ENCODE measurements at places on chromosomes 2 and 18.

GRCh38 chr18:34767601-34768027 lies 57.5 kb downstream of the DTNA start:
- DNase-seq: no peak

GRCh38 chr2:86135653-86136052 lies 29.6 kb downstream of the PTCD3 start:
- DNase-seq: no peak

DNA sequence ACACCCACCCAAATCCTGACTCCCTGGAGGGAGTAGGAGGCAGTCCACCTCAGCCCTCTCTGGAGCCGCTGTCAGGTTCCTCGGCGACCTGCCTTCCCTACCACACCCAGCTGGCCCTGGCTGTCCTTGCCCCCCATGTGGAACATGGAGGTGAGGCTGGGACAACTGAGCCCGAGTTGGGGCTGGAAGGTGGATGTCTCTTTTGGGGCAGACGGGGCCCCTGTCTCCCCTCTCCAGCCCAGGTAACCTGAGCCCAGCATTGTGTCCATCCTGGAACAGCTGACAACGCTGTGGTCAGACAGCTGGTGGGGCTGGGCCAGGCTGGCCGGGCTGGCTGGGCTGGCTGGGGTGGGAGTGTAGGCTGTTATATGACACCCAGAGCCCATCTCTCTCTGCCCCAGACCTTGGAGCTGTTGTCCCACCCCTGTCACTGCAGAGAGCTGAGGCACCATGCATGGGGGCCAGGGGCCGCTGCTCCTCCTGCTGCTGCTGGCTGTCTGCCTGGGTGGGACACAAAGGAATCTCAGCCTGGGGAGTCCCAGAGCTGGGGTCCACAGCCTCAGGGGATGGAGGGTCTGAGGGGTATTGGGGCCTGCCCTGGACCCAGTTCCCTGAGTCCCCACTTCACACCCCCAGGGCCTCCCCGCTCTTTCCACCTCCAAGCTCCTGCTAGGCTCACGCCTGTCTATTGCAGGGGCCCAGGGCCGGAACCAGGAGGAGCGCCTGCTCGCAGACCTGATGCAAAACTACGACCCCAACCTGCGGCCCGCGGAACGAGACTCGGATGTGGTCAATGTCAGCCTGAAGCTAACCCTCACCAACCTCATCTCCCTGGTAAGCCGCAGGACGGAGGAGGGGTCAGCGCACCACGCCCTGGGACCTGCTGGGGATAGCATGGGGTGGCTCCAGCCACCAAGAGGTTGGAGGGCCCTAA lies at the start of gene CHRNG:
CHRNG (plus strand) TSS at position 395 of the 934 bp plus-strand sequence; CDS start at position 451, 56 bp downstream.
- no peak for DNase-seq

- no peak for DNase-seq
These were observed 2.6 kb downstream of the RBMS1 start for GRCh38 chr2:160490733-160491685.

GRCh38 chr18:45336448-45336847 lies 278.8 kb upstream of the SLC14A2 start:
- no peak for DNase-seq

GRCh38 chr18:51021226-51021965 lies 8.6 kb upstream of the SMAD4 start:
- DNase-seq: no peak

GRCh38 chr18:45156946-45157345 lies 458.3 kb upstream of the SLC14A2 start:
- no peak for DNase-seq

DNA sequence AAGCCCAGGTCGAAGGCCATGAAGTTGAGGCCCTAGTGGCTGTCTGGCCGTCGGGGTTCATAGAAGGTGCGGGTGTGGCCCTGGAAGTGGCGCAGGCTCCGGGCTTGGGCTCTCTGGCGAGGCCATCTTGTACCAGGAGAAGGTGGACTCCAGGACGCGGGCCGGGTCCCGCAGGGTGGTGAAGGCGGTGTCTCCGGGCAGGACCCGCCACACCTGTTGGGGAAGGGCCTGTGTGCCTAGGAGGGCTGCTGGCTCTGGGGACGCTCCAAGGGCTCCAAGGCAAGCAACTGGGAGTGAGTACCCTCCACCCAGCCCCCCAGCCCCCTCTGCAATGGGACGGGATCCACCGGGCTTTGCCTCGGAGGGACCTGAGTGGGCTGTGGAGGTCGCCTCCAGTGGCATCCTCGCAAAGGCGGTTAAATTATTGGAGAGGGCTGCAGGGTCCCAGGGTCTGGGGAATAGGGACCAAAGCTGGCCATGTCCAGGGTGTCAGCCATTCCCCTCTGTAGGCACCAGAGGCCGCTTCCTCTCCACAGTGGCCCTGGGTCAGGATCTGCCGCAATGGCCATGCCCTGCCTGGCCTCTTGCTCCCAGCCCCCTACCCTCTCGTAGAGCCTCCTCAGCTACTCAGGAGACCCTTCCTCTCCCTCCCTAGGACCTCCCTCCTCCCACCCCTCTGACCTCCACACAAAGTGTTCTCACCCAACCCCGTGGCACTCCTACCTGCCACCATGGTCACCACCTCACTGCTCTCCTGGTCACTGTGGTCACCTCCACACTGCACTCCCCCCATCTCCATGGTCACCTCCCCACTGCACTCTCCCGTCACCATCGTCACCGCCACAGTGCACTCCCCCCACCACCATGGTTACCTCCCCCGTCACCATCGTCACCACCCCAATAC lies 10.3 kb downstream of the AQP12A start:
- no peak for DNase-seq

- DNase-seq: no peak
These were observed 17.9 kb downstream of the ITGAV start for GRCh38 chr2:186607660-186608324.

- no peak for DNase-seq
These were observed 168.2 kb downstream of the KCNS3 start for GRCh38 chr2:18046558-18047212.

GRCh38 chr2:219041252-219041651 lies at the start of gene CFAP65:
Gene CFAP65 (minus strand): TSS chr2:219041516. CDS start chr2:219039048, 2,468 bp downstream.
- DNase-seq: no peak

DNA sequence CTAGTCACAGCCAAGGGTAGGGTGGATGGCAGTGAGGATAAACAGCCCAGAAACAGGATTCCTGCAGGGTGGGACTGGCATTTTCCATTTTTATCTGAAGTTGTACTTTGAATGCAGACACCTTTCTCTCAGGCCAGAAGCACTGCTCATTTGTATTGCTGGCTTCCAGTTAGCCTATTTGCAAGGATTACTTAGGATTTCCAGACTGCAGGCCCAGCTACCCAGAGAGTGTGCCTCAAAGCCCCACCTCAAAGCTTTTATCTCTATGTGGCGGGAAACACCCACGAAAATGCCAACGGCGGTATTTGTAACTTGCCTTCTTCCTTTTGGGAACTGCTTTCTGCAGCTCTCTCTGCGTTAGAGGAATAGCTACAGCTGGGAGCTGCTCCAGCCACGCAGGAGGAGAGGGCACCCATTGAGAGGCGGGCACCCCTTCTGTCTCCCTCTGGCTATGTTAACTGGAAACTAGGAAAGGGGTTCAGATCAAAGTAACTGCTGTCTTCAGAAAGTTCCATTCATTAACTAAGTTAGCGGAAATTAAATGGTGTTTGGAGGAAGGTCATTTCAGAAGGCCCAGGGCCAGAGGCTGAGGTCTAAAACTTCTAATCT lies 144.9 kb downstream of the TGIF1 start:
- DNase-seq: no peak

DNA sequence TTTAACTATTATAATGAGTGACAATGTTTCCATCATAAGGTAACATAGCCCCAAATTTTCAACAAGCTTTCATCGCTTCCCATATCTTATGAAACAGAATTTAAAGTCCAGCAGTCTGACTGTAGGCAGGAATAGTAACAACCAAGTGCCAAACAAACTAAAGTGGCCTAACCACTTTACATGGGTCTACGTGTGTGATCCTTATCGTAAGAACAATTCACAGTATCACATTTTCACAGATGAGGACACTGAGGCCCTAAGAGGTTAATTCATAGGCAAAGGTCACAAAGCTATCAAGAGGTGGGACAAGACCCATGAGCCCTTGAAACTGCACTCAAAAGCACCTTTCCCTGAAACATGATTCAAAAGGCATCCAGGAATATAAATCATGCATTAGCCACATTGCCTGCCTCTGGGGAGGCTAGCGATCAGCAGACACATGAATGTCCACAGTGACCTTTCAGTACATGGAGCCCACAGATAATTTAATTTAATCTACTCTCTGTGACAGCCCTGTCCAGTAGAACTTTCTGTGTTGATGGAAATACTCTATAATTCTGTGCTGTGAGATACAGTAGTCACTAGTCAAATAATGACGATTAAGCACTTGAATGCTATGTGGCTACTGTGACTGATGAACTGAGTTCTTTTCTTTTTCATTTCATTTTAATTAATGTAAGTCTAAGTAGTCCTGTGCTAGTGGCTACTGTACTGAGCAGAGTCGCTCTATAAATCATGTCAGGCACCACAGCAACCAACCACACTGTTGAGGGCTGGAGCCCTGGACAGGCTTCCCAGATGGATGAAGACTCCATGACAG lies 30.3 kb downstream of the KIDINS220 start:
- DNase-seq: no peak

DNA sequence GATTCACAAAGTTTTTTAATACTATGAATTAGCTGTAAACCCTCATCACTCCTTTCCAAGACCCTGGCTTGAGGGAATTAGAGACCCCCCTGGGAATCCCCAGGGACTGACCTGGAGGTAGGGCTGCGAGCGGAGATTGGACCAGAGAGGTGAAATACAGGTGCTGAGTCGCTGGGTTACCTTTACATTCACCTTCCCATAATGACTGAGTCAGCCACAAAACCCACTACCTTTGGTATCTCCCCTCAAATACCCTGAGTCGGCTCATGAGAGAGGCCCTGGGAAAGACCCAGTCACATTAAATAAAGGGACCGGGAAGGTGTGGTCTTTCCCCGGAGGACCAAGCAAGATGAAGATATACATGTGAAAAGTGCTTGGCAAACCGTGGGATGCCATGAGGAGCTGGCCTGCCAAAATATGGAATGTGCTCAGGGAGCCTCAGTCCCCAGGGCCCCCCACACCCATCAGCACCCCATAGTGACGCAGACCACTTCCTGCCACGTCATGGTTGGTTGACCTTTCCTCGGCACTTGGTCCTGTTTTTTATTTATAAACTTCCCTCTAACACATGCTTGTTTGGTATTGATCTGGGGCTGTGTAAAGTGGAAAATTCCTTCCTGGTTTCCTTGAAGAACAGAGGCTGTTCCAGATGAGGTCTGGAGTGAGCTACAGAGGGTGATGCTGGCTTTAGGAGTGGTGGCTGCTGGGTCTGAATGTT lies 51.4 kb downstream of the IL1RL2 start:
- no peak for DNase-seq

DNA sequence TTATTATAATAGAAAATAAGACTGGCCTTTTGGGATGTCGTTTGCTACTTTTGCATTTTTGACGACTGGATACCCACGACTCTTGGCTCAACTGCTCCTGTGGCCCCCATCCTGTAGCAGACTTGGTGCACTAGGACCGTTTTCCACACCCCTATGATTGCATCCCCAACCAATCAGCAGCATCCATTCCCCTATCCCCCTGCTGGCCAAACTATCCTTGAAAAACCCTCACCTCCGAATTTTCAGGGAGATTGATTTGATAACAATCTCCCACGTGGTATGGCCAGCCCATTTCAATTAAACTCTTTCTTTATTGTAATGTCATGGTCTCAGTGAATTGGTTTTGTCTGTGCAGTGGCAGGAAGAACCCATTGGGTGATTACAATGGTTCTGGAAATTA lies 37.9 kb upstream of the TTR start:
- no peak for DNase-seq

GRCh38 chr2:35391736-35392442 lies 963.7 kb upstream of the CRIM1 start:
- no peak for DNase-seq

DNA sequence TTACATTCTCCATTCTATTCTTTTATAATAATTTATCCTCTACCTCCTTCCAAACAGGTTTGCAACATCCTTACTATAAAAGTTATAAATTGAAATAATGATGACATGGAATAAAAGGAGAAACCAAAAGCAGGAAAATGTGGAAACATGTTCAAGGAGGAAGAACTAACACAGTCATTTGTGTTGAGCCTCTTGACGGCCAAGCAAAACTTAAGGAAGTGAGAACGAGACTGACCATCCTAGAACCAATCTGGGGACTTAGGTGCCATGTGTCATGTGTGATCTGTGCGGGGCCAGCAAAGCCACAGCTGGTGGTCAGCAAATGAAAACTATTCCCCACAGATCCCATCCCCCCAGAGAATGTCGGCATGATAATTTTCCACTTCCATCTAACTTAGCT lies 25.6 kb upstream of the FAM124B start:
- no peak for DNase-seq

- DNase-seq: no peak
These were observed 34.9 kb downstream of the FAM110C start for GRCh38 chr2:11248-11941.

DNA sequence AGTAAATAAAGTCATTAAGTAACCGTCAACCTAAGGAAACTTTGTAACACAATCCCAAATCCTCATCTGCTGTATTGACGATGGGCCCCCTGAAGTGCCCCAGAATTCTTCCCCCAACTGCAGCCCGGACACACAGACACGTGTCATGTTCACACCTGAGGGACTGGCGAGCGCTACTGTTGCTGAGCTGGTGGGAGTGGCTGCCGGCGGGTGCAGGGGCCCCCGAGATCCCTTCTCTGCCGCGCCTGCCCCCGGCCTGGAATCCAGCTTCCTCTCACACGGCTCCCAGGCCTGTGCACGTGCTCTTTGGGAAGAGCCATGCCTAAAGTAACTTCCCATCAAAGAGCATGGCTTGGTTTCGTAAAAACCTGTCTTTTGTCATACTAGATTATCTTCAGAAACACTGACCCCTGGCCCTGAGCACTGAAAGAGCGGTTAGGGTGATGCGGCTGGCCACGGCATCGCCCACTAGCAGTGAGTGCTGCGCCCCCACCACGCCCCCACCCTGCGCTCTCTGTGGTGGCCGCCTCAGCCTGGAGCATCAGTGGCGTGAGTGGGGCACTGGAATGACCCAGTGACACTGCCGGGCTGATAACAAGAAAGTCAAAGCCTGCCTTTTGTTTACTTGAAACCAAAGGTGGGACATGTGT lies 56.0 kb downstream of the ADI1 start:
- DNase-seq: no peak

DNA sequence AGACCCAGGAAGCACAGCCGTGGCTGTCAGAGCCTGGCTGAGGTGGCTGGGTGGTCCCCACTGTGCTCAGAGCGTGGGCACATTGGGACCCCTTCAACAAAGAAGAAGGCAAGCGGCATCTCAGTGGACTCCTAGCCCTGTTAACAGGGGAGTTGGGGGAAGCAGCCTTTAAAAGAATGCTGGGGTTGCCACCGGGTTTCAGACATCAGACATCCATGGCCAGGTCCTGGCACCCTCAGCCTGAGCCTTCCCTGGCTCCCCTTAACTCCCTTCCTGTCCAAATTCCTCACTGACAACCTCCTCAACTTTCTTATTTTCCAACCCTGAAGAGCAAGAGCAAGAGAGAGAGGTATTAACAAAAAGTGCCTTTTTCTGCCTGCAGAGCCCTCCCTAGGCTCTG lies 24.8 kb upstream of the GNAL start:
- DNase-seq: no peak

GRCh38 chr2:8571792-8572499 lies 109.9 kb upstream of the ID2 start:
- no peak for DNase-seq

GRCh38 chr18:32057624-32058165 lies 34.0 kb upstream of the RNF138 start:
- no peak for DNase-seq

GRCh38 chr2:149075105-149075504 lies 36.6 kb downstream of the LYPD6B start:
- no peak for DNase-seq

GRCh38 chr2:168241208-168241607 lies 6.2 kb downstream of the STK39 start:
- no peak for DNase-seq
